Effector CD8-positive, alpha-beta T cell (primary cell): ENCODE measurements at places on chromosomes 2 and 18.

GRCh38 chr2:217108086-217108485, 248.2 kb upstream of the TNP1 start:
- DNase-seq = no peak

GRCh38 chr2:191559569-191559968, 118.4 kb upstream of the NABP1 start:
- no peak for DNase-seq

DNA sequence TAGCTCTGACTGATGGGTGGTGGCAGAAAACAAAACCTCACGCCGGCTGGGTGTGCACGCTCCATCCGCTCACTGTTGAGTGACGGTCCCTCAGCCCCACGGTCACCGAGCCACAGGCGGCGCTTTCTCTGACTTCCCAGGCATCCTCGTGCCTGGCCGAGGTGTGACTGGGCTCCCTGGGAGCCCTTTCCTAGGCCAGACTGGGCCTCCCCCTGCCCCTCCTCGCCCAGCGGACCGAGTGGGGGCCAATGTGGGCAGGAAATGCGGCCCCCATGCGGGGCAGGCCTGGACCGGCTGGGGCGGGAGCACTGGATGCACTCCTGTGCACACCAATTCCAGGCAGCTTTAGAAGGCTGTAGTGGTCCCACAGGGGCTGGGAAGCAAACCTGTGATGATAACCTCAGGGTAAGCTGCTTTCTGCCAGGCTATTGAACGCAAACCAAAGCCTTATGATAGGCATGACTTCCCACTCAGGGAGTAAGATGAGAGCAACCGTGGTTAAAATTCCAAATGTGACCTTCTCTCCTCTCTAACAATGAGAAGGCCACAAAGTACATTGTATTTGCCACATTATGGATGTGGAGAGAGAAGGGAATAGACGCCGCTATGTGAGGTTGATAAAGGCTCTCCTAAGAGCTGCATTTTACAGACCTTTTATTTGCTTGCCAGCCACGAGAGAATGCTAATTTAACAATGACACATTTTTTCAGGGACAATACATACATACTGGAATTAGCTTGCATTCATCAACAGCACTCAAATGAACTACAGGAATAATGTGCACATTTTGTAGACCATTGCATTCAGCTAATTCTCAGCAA, 83.9 kb upstream of the PGAP1 start:
- no peak for DNase-seq

- no peak for DNase-seq
Measured at GRCh38 chr2:229980431-229981184, 58.3 kb downstream of the FBXO36 start.

DNA sequence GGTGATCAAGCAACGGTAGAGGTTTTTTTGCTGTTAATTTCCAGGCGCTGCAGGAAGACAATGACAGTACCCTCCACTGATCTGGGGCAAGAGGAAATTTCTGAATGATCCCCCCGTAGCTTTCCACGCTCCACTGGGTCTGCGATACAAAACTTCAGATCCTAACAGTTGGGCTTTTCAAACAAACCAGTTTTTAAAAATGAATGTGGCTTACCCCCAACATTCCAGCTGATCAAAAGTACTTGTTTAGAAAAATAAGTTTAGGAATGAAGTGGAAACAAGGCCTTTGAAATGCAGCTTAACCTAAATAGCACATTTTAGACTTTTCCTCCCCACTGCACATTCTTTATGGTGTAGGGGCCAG, 5.7 kb downstream of the ZFP36L2 start:
- no peak for DNase-seq

- DNase-seq = no peak
Measured at GRCh38 chr2:12412898-12413305, 303.8 kb upstream of the TRIB2 start.

DNA sequence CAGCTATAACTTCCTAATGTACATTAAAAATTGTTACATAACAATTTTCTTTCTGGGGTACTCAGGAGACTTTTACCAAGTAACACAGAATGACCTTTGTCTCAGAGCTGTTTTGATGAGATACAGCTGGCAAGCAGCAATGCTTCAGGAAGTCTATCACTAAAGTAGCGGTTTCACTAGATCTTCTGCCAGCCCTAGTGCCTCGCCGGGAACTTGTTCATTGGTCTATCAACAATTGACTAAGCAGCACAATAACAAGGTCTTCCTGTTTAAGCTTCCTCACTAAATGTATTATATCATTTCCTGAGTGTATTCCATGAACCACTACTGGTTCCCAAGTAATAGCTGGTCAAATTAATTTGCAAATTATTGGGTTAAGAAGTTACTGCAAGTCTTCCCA, 69.2 kb downstream of the TRIP12 start:
- DNase-seq = peak; percentile 3

- DNase-seq = no peak
Measured at GRCh38 chr2:112142525-112143078, 4.4 kb downstream of the FBLN7 start.

DNA sequence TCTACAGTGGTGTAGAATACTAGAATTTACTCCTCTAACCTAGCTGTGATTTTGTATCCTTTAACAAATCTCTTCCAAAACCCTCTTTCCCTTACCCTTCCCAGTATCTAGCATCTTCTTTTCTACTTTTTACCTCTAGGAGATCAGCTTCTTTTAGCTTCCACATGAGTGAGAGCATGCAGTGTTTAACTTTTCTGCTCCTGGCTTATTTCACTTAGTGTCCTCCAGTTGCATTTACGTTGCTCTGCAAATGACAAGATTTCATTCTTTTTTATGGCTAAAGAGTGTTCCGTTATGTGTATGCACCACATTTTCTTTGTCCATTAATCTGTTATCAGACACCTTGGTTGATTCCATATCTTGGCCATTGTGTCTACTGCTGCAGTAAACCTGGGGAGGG, 228.5 kb downstream of the PRKCE start:
- no peak for DNase-seq

DNA sequence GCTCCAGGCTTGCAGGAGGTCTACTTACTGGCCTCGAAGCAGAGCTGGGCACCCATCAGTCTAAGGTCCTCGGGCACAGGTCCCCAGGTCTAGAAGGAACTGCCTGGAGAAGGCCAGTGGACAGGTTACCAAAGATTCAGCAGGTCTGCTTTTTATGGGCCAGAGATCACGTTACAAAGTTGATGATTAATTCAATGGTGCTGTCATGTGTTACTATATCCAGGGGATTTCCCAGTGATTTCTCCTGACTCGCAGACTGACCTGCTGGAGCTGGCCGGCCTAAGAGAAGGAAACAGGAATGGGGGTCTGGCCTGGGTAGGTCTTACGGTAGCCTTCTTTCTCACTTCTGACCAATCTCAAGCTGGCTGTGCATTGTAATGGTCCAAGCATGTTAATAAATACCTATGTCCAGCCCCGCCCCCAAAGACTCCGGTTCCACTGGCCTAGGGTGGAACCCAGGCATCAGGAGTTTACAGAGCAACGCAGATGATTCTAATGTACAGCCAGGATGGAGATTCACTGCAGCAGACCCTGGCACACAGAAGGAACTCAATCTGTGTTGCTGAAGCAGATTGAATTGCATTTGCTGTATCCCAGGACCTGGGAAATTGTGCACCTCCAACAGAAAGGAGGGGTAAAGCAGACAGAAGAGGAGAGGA, at the start of gene NEURL3:
Gene NEURL3, minus strand, starts transcription at position 127 of the 659 bp plus-strand sequence. Its CDS starts 71 bp downstream, at position 56.
- no peak for DNase-seq

GRCh38 chr18:23177433-23178072, 42.3 kb downstream of the CABLES1 start:
- no peak for DNase-seq

DNA sequence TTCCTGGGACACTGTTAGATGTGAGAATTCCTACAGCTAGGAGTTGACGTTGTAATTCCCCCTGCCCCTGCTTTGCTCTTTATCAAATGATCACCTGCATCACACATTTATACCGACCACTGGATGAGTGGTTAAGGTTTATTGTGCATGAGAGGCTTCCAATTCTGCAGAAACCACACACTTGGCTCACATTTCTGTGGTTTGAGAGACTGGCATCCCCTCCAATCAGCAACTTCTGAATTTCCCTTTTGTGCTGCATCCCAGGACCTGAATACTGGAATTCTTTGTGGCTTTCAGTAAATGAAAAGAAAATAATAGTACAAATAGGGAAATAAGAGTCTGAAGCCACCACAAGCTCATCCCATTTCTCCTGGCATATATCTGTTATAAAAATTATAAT, 628.7 kb upstream of the PIK3C3 start:
- no peak for DNase-seq

- no peak for DNase-seq
Measured at GRCh38 chr2:122734766-122735424, 979.4 kb downstream of the TSN start.

GRCh38 chr2:32464431-32464830, 107.6 kb downstream of the BIRC6 start:
- no peak for DNase-seq

DNA sequence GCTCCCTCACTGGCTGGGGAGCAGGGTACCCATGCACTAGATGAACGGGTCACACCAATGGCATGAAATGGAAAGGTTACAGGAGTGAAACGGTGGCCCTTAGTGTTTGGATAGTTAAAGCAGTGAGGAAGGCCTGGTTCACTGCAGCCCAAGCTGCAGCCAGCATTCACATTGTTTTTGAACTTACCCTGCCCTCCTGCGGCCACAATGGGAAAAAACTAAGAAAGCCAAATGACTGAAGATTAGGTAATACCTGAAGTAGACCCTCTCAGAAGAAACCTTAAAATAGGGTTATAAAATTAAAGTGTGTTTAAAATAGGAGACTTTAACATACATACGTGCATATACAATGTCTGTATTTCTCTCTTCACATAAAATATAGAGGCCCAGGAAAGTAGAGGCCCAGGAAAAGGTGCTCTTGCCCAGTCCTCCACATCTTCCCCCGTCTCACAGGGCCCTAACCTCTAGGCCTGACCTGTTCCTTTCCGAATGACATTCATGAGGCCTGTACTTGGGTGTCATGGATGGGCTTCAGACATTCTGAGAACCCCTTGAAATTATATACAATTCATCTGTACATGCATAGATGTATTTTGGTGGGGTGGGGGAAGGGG, 33.3 kb downstream of the DOK1 start:
- DNase-seq = peak; percentile 30

- no peak for DNase-seq
Measured at GRCh38 chr18:63083020-63083531, 236.5 kb downstream of the BCL2 start.

DNA sequence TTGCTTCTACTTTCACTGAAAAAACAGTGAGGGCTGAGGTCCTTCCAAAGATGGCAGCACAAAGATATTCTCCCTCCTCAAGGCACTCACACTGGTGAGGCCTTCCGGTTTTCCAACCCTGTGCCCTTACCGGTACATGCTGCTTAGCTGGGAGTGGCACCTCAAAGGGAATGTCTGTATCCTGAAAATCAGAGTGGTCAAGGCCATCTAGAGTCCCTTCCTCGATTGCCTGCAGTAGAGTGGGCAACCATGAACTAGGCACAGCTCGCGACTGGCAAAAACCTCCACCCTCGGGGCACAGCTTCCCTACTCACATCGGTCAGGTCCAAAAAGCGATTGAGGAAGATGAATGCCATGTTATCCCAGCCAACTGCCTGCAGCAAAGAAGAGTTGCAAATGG, 3.4 kb downstream of the KRTCAP3 start:
- no peak for DNase-seq

- no peak for DNase-seq
Measured at GRCh38 chr2:168717790-168718502, 84.5 kb upstream of the NOSTRIN start.

DNA sequence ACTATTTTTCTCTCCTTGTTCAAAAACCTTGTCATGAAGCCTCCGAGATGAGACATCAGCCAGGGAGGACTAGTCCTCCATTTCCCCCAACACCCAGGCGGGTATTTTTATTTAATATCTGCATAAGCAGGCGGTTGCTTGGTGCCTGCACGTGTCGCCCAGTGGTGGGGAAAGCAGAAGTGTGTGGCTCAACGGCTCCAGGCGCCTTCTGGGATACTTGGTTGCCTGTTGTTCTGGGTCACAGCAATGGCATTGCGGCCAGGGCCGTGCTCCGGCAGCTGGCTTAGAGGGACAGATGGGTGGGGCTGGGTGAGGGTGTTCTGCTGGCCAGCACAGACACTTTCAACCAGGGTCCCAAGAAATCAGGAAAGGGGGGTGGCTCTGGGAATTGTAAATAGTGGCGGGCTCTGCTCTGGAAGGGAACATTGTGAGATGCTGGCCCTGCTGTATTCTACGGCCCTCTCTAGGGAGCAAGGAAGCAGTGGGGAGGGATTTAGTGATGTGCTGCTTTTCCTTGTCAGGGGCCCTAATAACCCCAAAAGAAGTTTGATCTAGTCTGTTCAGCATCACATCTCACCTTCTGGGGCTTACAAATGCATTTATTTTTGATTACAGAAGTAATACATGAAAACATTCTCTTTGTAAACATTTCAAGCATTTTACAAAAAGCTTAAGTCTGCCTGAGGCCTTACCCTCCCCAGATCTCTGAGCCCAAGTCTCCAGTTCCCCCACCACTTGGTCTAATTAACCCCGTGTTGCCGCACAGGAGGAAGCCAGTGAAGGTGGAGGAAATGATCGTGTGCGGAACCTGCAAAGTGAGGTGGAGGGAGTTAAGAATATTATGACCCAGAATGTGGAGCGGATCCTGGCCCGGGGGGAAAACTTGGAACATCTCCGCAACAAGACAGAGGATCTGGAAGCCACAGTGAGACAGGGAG, 1.1 kb downstream of the VAMP8 start:
- DNase-seq = no peak

DNA sequence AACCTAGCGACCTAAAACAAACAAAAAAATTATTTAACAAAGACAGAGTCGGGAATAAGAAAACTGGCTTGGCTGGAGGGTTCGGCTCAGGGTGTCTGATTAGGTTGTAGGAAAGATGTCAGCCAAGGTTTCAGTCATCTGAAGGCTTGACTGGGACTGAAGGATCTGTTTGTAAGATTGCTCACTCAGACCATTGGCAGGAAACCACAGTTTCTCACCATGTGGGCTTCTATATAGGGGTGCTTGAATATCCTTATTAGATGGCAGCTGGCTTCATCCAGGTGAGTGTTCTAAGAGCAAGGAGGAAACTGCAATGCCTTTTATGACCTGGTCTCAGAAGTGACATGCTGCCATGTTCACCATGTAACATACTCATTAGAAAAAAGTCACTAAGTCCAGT, 999 bp upstream of the IL36B start:
- DNase-seq = no peak

DNA sequence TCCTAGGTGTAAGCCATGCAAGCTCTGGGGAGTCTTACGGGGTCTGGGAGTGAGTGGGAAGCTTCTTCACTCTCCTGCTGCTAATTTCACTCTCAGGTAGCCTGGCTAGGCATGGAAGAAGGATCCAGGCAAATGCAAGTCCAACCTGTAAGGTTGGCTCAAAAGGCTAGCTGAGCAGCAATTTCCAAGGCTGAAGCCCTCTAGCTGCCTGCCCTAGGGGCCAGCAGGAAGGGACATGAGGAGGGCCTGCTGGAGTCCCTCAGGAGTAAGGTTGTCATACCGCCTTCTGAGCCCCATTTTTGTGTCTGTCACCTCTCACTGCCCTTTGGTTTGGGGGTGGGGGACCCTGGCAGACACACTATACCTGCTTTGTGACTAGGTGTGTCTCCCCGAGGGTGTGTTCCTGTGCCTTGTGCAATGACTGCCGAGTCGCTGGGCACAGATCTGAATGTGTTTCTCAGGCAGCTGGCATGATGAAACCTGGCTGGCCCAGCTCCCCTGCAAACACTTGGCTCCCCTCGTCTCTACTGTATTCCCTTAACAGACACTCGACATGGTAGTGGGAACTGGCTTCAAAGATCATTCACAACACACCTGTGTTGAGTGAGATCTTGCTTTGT, 123.9 kb upstream of the FAM136A start:
- no peak for DNase-seq

- peak; percentile 35 for DNase-seq
Measured at GRCh38 chr2:157492189-157492773, 48.4 kb upstream of the CYTIP start.
